ENCODE measurements at places on chromosomes 5 and 9. TPM values are rescaled to one million over a fixed set of nuclear protein-coding genes. Genes with fewer than 3 reads are reported as not detected.
A peak's percentile ranks its signal among the peaks of the same experiment; 100 is the strongest.

- peaks cover 6% of the 10 kb centered on the region for H3K4me1 ChIP-seq
- H3K27me3 ChIP-seq = no peaks in the 10 kb centered on the region
- no peak overlapping the region for H3K4me3 ChIP-seq
- no peak for DNase-seq
- H3K27ac ChIP-seq = no peak overlapping the region
Observed at GRCh38 chr5:151454166-151454565, 6.8 kb downstream of the SLC36A1 start.

DNA sequence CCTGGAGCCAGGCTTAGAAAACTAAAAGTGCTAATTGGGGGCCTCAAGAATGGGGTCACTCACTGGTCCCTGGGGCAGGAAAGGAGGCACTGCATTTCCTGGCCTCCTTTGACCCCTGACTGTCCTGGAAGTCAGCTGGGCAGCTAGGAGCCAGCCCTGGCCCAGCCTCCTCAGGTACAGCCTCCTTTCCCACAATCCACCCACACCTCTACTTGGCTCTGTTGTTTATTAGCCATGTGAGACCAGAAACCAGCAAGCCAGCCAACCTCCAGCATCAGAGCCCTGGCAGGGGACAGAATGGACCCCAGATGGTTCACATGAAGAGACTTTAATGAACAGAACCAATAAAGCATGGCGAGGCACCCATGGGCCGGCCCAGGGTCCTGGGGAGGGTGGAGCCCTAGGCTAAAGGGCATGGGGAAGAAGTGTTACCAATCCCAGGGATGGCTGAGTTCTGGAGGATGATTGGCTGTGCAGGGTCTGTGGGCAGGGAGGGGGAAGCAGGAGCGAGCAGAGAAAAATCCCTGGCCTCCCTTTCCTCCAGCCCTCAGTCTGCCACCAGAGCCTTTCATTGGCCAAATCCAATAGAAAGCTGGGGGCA, 55.3 kb upstream of the ANGPTL2 start:
- no peaks in the 10 kb centered on the region for H3K4me1 ChIP-seq
- no peaks in the 10 kb centered on the region for H3K27me3 ChIP-seq
- H3K4me3 ChIP-seq = no peak overlapping the region
- DNase-seq = no peak
- H3K36me3 ChIP-seq = no peaks in the 10 kb centered on the region
- no peak overlapping the region for H3K27ac ChIP-seq

DNA sequence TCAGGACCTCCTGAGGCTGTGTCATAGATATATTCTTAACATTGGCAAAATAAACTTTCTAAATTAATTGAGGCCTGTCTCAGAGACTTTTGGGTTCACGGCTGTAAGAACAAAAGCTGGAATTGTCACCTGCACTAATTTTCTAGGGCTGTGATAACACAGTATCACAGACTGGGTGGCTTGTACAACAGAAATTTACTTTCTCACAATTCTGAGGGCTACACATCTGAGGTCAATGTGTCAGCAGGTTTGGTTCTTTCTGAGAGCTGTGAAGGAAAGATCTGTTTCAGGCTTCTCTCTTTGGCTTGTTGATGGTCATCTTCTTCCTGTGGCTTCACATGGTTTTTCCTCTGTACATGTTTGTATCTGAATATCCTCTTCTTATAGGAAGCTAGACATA, 29.2 kb upstream of the NFIL3 start:
- DNase-seq = no peak
- H3K4me3 ChIP-seq = no peak overlapping the region
- H3K27me3 ChIP-seq = no peaks in the 10 kb centered on the region
- H3K27ac ChIP-seq = no peak overlapping the region
- H3K4me1 ChIP-seq = no peaks in the 10 kb centered on the region
- no peaks in the 10 kb centered on the region for H3K36me3 ChIP-seq

DNA sequence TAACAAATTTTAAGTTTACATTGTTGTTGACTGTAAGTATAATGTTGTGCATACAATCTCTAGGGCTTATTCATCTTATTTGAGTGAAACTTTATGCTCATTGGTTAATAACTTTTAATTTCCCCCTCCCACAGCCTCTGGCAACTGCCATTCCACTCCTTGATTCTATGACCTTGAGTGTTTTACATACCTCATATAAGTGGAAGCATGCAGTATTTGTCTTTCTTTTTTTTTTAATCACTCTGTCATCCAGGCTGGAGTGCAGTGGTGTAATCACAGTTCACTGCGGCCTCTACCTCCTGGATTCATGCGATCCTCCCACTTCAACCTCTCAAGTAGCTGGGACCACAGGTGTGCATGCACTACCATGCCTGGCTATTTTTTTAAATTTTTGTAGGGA, 83.9 kb downstream of the KCTD16 start:
- DNase-seq = no peak
- no peaks in the 10 kb centered on the region for H3K4me1 ChIP-seq
- peaks cover 3% of the 10 kb centered on the region for H3K27me3 ChIP-seq

GRCh38 chr5:1282131-1282992, 12.5 kb downstream of the TERT start:
- no peaks in the 10 kb centered on the region for H3K36me3 ChIP-seq
- DNase-seq = peak; percentile 38
- no peaks in the 10 kb centered on the region for H3K4me1 ChIP-seq
- no peaks in the 10 kb centered on the region for H3K27me3 ChIP-seq

GRCh38 chr5:159700016-159700415, 216.3 kb upstream of the ADRA1B start:
- no peak overlapping the region for H3K27ac ChIP-seq
- DNase-seq = no peak
- no peaks in the 10 kb centered on the region for H3K27me3 ChIP-seq
- no peaks in the 10 kb centered on the region for H3K4me1 ChIP-seq
- no peak overlapping the region for H3K4me3 ChIP-seq

DNA sequence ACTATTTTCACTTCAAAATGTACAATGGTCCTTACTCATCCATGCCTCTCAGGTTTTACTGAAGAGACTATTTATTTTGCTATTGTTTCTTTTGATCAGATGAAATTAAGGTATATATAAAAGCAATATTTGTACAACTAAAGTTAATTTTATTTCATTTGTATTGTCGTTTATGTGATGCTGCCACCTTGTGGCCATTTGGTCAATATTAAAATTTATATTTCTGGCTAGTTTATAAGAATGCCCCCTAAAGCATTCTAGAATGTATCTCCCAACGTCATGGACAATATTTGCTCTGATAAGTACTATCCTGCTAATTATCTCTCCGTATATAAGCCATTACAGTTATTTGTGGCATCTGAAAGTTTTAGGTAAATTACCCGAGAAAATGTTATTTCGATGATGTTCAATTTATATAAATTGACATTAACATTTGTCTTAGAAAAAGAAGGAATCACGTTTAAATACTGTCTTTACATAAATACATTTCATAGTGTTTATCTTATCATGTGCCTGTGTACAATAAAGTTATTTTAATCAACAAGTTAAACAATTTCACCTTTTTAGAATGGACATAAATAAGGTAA, 680.0 kb downstream of the TAF11L14 start:
- no peaks in the 10 kb centered on the region for H3K27me3 ChIP-seq
- H3K27ac ChIP-seq = no peak overlapping the region
- H3K4me3 ChIP-seq = no peak overlapping the region

GRCh38 chr5:156481741-156482140, 154.8 kb downstream of the SGCD start:
- H3K27ac ChIP-seq = no peak overlapping the region
- DNase-seq = no peak
- no peaks in the 10 kb centered on the region for H3K27me3 ChIP-seq

DNA sequence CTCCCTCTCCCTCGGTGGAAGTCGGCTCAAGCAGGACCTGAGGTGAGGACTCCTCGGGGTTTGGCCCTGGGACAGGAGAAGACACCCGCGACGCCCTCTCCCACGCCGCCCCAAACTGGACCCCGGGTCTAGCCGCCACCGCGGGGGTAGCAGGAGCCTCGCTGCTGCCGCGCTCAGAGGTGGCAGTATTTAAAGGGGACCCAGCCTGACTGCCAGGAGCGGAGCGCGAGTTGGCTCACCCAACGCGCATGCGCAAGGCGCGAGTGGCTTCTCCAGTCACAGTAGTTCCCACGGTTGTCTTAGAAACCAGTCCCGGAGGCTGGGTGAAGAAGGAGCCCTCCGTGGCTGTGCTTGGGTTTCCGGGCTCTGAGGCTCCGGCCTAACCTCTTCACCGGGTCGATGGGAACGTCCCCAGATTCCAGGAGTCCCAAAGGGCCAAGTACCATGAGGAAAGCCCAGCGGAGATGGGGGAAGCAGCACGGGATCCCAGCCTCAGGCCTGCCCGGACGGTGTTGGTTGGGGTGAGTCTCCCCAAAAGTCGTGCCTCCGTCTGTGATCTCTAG, 477.8 kb downstream of the SPATA31A7 start:
- no peaks in the 10 kb centered on the region for H3K36me3 ChIP-seq
- H3K27ac ChIP-seq = no peak overlapping the region
- H3K4me3 ChIP-seq = no peak overlapping the region
- no peaks in the 10 kb centered on the region for H3K27me3 ChIP-seq
- DNase-seq = no peak

GRCh38 chr9:133263557-133263956, 11.4 kb downstream of the ABO start:
- H3K27ac ChIP-seq = no peak overlapping the region
- no peaks in the 10 kb centered on the region for H3K4me1 ChIP-seq
- no peak for DNase-seq
- no peaks in the 10 kb centered on the region for H3K36me3 ChIP-seq
- H3K4me3 ChIP-seq = no peak overlapping the region

GRCh38 chr5:6737043-6737941, 24.1 kb downstream of the TENT4A start:
- peak overlapping the region; percentile 57 for H3K27ac ChIP-seq
- H3K4me3 ChIP-seq = no peak overlapping the region
- peaks cover 52% of the 10 kb centered on the region for H3K36me3 ChIP-seq
- peaks cover 28% of the 10 kb centered on the region for H3K4me1 ChIP-seq

DNA sequence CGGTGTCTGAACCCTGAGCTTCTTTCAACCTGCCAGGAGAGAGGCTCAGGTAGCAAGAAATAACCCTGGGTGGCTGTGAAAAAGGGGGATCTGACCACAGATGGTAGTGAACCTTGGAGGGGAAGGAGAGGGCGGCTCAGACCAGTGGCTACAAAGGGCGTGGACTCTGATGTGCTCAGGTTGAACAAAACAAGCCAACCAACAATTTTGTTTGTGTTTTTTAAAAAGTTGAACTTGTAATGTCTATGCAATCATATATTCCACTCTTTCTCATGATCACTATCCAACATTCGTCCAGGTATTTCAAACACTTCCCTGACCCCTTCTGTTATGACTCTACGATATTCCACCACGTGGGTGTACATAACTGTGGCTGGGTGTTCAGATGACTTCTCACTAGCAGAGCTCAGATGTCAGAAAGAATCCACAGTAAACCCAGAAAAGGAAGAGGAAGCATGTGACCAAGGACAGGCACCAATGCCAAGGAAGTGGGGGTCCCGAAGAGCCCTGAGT, 20.0 kb downstream of the PTPN3 start:
- DNase-seq = no peak
- peak overlapping the region; percentile 78 for H3K27ac ChIP-seq
- H3K4me3 ChIP-seq = no peak overlapping the region
- no peaks in the 10 kb centered on the region for H3K27me3 ChIP-seq
- no peaks in the 10 kb centered on the region for H3K36me3 ChIP-seq
- H3K4me1 ChIP-seq = peaks cover 24% of the 10 kb centered on the region

DNA sequence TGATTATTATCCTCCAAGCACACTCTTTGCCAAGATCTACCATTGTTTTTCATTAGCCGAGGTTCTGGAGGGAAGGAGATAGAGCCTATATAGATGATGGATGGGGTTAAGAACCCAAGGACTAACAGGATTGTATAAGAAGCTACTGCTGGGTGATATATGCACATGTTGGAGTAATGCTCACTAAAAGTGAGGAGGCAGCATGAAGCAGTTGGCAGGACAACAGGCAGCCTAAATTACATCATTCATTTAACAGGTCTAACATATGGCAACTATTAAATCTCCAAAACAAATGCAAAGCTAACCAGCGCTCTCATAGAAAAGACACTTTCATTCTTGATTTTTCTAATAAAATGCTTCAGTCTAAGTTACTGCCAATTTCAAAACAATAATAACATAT, 293.2 kb downstream of the EPB41L4A start:
- no peaks in the 10 kb centered on the region for H3K27me3 ChIP-seq
- H3K4me3 ChIP-seq = no peak overlapping the region
- no peak overlapping the region for H3K27ac ChIP-seq
- H3K36me3 ChIP-seq = no peaks in the 10 kb centered on the region
- H3K4me1 ChIP-seq = no peaks in the 10 kb centered on the region
- no peak for DNase-seq

- H3K4me1 ChIP-seq = no peaks in the 10 kb centered on the region
- no peaks in the 10 kb centered on the region for H3K36me3 ChIP-seq
- H3K27me3 ChIP-seq = no peaks in the 10 kb centered on the region
- H3K4me3 ChIP-seq = no peak overlapping the region
- no peak for DNase-seq
Observed at GRCh38 chr5:169435506-169436229, 134.7 kb upstream of the SLIT3 start.

- peaks cover 28% of the 10 kb centered on the region for H3K4me1 ChIP-seq
- no peak for DNase-seq
- no peak overlapping the region for H3K4me3 ChIP-seq
- H3K27me3 ChIP-seq = no peaks in the 10 kb centered on the region
Observed at GRCh38 chr5:72597456-72597948, 90.3 kb upstream of the ZNF366 start.

GRCh38 chr9:36151316-36152210, 15.0 kb downstream of the GLIPR2 start:
- H3K4me3 ChIP-seq = peak overlapping the region; percentile 4
- H3K36me3 ChIP-seq = peaks cover 22% of the 10 kb centered on the region
- DNase-seq = peak; percentile 87

- H3K4me3 ChIP-seq = no peak overlapping the region
- no peaks in the 10 kb centered on the region for H3K27me3 ChIP-seq
- H3K27ac ChIP-seq = no peak overlapping the region
- no peaks in the 10 kb centered on the region for H3K36me3 ChIP-seq
Observed at GRCh38 chr5:130092991-130093390, 188.7 kb downstream of the CHSY3 start.

DNA sequence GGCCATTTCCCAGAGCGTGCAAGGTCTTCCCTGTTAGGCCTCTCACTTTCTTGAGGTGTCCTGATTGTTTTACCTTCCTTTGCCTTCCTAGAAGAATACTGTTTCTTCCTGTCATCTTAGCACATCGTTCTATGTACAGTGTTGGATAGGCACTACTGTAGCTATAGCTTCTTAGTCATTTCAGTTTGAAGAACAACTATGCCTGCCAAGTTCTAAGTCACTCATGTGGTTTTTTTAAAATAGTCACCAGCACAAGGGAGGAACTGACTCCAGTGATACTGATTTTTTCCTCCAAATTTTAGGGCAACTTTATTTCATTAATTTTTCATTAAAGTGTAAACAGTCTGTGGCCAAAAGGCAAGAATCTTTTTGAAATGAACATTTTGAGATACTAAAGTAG, 122.4 kb upstream of the NR5A1 start:
- no peak overlapping the region for H3K4me3 ChIP-seq
- no peaks in the 10 kb centered on the region for H3K4me1 ChIP-seq
- H3K27ac ChIP-seq = no peak overlapping the region

GRCh38 chr9:137679249-137679648, 60.4 kb downstream of the EHMT1 start:
- no peak overlapping the region for H3K27ac ChIP-seq
- no peak for DNase-seq
- H3K36me3 ChIP-seq = peaks cover 9% of the 10 kb centered on the region
- no peak overlapping the region for H3K4me3 ChIP-seq
- no peaks in the 10 kb centered on the region for H3K27me3 ChIP-seq
- peaks cover 30% of the 10 kb centered on the region for H3K4me1 ChIP-seq

Gene SPATA24
- 3.5 TPM for total RNA-seq

Gene PCA3
- not detected for total RNA-seq

Gene PAEP
- total RNA-seq = not detected

Gene HK3
- 61.2 TPM for total RNA-seq

Gene SHISAL2B
- not detected for total RNA-seq

Gene PCDHGA6
- 3.2 TPM for total RNA-seq

Gene WNT8A
- total RNA-seq = not detected

Gene HAVCR2
- total RNA-seq = 33.8 TPM
